RPMI7951 (cell line): ENCODE measurements at places on chromosomes 3 and 15. TPM values are rescaled to one million over a fixed set of nuclear protein-coding genes. Genes with fewer than 3 reads are reported as not detected.

DNA sequence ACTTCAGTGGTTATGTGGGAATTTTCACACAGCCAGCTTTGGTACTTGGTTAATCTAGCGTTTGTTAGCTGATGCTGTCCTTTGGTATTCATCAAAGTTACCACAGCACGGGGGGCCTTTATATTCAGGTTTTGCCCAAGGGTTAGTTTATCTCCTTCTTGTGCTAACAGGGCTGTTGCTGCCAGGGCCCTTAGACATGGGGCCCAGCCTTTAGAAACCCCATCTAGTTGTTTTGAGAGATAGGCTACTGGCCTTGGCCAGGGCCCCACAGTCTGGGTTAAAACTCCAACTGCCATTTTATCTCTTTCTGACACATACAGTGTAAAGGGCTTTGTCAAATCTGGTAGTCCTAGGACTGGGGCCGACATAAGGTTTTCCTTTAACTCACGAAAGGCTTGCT is 7.5 kb upstream of the DNAAF4 start:
- no peak for DNase-seq

DNA sequence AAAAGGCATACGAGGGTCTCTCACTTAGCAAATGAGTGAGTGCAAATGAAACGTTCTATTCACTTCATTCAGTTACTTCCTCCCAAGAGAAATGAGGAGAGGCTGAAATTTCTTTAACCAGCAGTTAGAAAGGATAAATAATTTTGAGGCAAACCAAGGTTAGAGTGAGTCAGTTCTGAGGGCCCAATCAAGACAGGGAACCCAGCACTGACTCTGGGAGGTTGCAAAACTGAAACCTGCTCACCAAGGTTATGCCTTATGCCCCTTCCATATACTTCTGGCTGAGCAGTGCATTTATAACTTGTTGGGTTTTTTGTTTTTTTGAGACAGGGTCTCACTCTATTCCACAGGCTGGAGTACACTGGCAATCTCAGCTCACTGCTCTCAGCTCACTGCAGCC is 4.5 kb upstream of the RPSA start:
- no peak for DNase-seq

DNA sequence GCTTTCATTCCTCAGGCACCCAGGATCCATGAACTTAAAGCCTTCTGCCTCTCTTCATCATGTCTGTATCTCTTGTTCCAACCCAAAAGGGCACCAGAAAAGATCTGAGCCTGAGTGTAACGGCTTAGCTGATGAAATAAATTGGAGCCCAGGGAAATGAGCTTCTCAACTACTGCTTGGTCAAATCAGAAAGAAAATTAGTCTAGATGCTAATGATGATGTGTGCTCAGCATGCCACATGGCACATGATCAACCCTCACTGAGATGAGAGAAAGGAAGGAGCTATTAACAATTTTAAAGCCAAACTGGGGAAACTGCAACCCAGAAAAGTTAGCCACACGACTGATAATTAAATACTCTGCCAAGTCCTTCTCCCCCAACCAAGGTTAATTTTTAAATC is 325.7 kb downstream of the CNTN3 start:
- no peak for DNase-seq

DNA sequence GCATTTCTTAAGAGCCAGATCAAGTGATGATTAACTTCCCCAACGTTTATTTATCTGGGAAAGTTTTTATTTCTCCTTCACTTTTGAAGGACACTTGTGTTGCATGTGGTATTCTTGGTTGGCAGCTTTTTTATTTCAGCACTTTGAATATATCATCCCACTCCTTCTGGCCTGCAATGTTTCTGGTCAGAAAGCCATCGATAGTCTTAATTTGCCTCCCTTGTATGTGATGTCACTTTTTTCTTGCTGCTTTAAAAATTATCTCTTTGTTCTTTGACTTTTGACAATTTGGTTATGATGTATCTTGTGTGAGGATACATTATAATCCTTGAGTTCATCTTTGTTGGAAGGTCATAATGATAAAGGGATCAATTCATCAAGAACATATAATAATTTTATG is 503.2 kb downstream of the OTOL1 start:
- DNase-seq: no peak

GRCh38 chr3:71309342-71309741 is 274.2 kb downstream of the FOXP1 start:
- peak; percentile 80 for DNase-seq

DNA sequence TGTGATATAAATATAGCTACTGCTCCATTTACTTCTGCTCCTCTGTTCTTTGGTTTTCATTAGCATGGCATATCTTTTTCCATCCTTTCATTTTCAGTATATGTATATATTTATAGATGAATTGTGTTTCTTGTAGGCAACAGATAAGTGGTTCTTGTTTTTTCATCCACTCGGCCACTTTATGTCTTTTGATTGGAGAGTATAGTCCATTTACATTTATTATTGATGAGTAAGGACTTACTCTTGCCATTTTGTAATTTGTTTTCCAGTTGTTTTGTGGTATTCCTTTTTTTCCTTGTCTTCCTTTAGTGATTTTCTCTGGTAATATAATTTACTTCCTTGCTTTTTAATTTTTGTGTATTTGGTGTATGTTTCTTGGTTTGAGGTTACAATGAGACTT is 26.8 kb upstream of the COPB2 start:
- DNase-seq: no peak

DNA sequence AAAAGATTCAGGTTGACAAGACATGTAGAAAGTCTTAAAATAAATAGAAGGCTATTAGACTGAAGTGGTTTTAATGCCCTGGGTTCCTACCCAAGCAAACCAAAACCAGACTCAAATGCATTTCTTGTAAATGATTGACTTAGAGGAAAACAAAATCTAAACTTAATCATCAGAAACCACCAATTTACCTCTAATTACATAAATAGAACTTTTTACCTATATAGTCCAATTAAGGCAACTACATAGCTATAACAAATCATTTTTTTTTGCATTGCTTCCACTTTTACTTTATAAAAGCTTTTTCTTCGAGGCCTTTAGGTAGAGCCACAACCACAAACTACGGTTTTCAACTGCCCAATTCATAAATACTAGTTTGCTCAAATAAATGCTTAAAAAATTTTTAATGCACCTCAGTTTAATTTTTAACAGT is 231.3 kb upstream of the ARHGEF26 start:
- DNase-seq: no peak

DNA sequence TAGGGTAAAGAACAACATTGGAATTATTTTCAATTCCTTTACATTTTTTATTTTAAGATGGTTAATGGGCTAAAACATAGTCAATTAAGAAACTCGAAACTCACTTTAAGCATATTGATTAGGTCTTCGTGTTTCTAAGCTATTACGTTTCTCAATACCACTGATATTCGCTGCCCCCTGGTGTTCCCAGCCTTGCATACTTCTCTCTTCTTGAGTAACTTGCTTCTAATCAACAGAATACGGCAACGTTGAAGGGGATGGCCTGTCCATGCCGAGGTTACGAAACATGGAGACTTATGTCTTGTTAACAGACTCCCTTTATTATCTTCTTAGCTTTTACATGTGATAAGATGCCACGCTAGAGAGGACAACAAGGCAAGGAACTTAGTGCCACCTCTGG is 43.6 kb downstream of the ROBO1 start:
- no peak for DNase-seq

- DNase-seq: no peak
These were observed 145.7 kb downstream of the PLCL2 start for GRCh38 chr3:17030438-17030837.

- DNase-seq: no peak
These were observed 26.3 kb upstream of the AADAC start for GRCh38 chr3:151787626-151788025.

DNA sequence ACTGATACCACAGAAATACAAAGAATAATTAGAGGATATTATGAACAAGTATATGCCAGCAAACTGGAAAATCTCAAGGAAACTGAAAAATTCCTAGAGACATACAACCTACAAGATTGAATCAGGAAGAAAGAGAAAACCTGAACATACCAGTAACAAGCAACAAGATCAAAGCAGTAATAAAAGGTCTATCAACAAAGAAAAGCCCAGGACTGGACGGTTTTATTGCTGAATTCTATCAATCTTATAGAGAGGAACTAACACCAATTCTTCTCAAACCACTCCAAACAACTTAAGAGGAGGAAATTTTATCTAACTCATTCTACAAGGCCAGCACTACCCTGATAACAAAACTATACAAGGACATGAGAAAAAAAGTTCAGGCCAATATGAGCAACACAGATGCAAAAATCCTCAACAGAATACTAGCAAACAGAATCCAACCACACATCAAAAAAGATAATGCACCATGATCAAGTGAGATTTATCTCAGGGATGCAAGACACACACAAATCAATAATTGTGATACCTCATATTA is 71.1 kb upstream of the IMPG2 start:
- no peak for DNase-seq

GRCh38 chr3:72272356-72272755 is 487.4 kb upstream of the PROK2 start:
- DNase-seq: no peak

DNA sequence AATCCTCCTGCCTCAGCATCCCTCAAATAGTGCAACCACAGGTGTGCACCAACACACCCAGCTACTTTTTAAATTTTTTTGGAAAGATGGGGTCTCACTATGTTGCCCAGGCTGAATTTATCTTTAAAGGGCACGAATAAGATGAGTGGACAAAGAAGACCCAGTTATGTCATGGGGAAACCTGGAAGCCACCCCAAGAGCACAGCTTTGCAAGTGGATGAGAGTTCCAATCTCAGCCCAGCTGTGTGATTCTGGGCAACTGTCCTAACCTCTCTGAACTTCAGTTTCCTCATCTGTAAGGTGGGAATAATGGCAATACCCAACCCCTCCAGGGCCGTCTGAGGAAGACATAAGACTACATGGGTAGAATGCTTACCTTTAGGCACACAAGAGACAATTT is 32.2 kb downstream of the DNAJB8 start:
- no peak for DNase-seq

GRCh38 chr3:188904670-188905069 is 267.1 kb upstream of the TPRG1 start:
- DNase-seq: peak; percentile 59

DNA sequence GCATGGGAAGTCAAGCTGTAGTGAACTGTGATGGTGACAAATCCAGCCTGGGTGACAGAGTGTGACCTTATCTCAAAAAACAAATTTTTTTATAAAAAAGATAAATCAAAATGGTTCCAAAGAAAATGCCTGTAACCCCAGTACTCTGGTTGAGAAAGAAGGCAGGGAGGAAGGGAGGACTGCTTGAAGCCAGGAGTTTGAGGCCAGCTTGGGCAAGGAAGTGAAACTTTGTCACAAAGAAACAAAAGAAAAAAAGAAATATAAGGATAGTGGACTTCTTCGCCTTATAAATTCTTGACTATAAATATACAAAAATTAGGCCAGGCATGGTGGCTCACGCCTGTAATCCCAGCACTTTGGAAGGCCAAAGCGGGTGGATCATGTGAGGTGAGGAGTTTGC is 34.1 kb downstream of the SMARCC1 start:
- DNase-seq: no peak

- DNase-seq: no peak
These were observed 10.0 kb downstream of the TMEM62 start for GRCh38 chr15:43143203-43143941.

DNA sequence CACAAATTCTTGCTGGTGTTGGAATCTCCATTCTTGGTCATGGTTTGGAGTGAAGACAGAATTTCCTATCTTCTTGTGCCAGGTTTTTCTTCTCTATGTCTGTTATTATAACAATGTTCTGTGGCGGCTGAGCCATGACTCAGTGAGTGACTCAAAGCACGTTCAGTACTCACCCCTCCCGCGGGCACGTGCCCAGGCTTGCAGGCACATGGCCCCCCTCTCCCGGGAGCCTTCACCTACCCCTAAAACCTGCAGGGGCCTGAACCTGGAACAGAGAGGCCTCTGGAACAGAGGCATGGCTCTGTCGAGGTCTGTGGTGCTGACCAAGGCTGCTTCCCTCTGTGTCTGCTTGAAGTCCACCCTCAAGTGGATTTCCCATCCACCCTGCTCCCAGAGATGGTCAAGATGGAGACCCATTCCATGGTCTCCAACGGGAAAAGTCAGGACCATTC is 27.6 kb downstream of the PLXNB1 start:
- peak; percentile 88 for DNase-seq

NRROS gene
- 1.6 and 2.7 TPM in 2 replicates for total RNA-seq

KNG1 gene
- total RNA-seq: not detected in 2 replicates

SPINK8 gene
- not detected in 2 replicates for total RNA-seq

MORC1 gene
- total RNA-seq: not detected in 2 replicates

ROBO2 gene
- total RNA-seq: not detected in 2 replicates

GRK7 gene
- total RNA-seq: 0.10 TPM in 1 of 2 replicates, not detected in the other
